ENCODE measurements at places on chromosomes 13 and 19.

GRCh38 chr13:36986462-36987240, 12.5 kb downstream of the ALG5 start:
- DNase-seq: no peak

GRCh38 chr19:4567584-4568071, 8.1 kb upstream of the SEMA6B start:
- DNase-seq: peak; percentile 80

DNA sequence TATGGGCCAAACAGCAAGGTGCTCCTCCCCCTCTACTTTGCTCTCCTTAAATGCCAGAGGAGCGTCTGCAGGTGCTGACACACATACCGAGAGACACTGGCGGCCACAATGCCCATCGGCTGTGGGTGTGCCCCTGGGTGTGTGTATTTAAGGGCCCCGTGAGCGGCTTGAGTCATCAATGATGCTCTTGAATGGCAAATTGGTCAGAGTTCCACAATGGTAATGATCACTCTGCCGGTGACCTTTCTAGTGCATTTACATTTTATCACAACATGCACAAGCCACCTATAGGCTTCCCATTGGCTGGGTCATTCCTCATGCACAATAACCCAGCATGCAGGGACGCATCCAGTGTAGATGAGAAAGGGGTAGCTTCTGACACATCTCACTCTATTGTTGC, 124.8 kb downstream of the ZNF536 start:
- DNase-seq: no peak

DNA sequence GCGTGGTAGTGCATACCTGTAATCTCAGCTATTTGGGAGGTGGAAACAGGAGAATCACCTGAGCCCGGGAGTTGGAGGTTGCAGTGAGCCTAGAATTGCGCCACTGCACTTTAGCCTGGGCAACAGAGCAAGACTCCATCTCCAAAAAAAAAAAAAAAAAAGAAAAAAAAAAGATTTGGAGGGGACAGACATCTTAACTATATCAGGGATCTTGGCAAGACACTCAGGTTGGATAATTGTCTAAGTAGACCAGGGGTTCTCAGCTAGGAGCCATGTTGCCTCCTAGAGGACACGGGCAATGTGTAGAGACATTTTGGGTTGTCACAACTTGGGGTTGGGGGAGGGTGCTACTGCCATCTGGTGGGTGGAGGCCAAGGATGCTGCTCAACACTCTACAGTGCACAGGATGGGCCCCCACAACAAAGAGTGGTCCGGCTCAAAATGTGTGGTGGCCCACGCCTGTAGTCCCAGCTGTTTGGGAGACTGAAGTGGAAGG, 1.9 kb upstream of the ZNF580 start:
- peak; percentile 61 for DNase-seq

DNA sequence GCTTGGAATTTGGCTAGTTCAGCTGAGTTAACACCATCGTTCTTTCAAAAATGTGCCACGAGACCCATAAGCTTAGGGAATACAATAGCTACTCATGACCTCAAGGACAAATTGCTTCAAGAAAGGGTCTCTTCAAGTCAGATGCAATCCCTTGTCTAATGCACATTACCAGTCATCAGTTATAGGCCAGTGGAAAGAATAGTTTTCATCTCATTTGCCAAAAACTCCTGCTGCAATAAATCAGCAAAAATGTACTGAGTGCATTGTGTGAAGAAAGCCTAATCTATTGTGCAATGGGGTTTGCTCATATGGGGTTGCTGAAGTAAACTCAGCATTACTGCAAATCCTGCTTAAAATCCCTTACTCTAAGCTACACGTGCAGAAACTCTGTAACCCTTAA, 208.3 kb upstream of the NBEA start:
- no peak for DNase-seq

DNA sequence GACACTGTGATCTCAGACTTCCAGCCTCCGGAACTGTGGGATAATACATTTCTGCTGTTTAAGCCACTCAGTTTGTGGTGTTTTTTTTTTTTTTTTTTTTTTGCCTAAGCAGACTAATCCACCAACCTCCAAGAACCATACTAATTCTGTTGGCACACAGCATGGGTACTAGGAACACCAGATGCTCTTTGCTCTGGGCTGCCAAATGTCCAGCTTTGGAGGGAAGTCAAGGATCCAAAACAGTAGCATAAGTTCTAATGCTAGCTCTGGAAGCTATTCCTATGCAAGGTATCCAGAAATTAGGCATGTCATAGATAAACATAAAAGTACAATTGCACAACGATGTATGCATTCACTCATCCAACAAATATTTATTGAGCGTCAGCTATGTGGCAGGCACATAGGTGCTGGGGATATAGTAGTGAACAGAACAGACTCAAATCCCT, 64.5 kb upstream of the WDFY2 start:
- DNase-seq: no peak

- DNase-seq: peak; percentile 48
These were observed 718 bp downstream of the CDK8 start for GRCh38 chr13:26254583-26255111.

GRCh38 chr13:107790397-107790796, 424.9 kb downstream of the LIG4 start:
- DNase-seq: no peak

GRCh38 chr19:9953802-9954542, 17.7 kb upstream of the OLFM2 start:
- DNase-seq: no peak

GRCh38 chr13:109113427-109113826, 484.0 kb downstream of the MYO16 start:
- DNase-seq: no peak

DNA sequence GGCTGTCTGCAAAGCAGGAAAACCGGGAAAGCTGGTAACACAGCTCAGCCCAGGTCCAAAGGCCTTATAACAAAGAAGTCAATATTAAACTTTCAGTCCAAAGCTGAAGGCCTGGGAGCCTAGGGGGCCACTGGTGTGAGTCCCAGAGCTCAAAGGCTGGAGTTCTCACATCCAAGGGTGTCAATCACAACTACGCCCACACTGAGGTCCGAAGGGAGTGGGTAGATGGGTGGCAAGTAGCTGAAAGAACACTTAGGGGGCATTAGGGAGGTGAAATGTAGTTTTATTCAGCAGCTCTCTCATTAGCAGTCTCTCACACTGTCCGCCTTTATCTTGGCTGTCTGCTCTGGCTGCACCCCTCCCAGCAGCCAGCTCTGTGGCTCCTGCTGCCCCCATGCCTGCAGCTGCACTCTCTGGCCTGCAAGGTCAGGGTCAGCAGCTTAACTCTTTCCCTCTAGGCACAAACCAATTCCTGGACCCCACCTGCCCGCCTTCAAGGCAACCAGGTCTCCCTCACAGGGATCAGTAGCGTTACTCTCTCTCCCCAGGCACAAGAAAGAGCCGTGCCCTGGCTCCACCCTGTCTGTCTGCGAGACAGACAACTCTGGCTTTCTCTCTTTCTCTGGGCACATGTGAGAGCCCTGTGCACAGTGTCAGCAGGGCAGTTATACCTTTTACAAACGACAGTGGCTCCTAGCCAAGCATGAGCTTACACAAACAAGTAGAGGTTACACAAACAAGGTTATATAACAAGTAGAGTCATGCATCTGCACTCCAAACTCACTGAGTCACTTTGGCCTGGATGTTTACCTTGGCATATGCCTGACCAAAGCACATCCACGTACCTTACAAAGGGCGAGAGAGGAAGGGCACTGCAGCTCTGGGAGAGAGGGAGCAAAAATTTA, 249.4 kb upstream of the PCDH20 start:
- DNase-seq: no peak

DNA sequence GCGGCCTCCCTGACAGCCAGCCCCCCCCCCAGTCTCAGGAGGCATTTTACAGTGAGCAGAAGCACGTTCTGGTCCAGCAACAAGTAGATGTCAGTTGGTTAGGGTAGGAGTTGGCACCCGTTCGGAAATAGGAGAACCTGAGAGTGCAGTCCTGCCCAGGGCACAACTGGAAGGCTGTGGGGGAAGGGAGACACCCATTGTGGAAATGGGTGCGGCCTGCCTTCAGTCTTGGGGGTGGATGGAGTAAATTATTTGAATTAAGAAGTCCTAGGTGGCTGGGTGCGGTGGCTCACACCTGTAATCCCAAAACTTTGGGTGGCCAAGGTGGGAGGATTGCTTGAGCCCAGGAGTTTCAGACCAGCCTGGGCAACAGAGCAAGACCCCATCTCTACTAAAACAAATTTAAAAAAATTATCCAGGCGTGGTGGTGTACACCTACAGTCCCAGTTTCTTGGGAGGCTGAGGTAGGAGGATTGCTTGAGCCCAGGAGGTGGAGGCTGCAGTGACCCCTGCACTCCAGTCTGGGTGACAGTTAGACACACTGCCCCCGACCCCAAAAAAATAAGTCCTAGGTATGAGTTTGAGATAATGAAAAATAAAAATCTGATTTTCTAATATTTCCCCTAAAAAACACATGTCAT, 1.2 kb downstream of the CIRBP start:
- peak; percentile 46 for DNase-seq

GRCh38 chr19:14350302-14350701, 30.9 kb upstream of the ADGRE5 start:
- no peak for DNase-seq

DNA sequence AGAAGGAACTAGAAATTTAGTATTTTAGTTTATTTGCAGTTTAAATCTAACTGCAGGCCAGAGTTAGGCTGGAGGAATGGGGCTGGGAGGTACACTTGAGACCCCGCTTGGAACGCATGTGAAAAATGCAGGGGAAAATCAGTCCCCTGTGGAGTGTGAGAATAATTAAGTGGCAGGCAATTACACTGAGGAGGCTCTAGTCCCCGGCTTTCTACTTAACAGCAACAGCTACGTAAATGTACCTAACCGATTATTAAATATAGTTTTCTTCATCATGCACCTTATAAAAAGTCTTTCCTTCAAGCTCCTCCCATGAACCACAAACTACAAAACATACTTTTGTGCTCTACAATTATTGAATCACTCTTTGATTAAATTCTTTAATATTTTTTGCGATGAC, 804 bp downstream of the ZNF708 start:
- DNase-seq: no peak

GRCh38 chr13:43232144-43232872, 208.9 kb downstream of the DNAJC15 start:
- DNase-seq: no peak

DNA sequence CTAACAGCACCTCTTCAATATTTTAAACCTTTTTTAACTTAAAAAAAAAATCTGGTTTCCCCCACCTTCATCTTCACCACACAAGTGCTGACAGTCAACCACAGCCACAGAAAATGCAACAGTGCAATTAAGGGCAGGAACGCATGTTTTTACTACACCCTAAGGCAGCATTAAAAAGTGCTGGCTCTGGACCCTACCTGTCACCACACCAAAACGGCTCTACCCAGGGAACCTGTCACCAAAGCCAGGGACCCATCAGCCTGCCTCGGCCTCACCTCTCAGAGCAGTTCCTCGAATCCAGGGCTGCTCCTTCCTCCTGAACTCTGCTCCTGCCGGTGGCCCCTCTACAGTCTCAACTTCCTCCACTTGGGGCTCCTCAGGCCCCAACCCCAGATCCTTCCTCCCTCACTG, 22.5 kb upstream of the SLC35E1 start:
- DNase-seq: no peak

DNA sequence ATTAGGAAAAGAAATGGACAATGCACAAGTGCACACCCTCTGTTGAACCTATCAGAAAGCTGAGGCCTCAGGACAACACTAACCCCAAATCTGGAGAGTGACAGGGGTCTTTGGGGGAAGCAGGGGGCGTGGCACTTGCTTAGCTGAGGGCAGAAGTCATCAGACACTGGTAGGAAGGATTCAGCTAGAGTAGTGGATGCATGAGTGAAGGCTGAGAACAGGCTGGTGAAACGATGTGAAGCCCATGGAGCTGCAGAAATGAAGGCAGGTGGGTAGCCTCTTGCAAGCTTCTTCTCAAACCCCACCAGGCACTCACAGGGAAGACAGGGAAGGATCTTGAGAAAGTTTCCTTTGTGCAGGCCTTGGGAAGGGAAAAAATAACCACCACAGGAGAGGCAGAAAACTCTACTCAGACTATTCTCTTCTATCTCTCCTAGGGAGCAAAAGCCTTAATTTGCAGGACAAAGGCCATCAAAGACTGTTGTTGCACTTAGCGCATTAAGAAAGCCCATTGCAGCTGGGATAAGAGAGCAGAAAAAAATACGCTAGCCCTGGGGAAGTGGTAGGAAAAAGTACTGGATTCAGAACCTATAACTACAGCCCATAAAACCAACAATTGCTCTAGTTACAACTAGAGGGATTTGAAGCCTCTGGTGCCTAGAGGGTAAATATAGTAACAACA, 193.3 kb upstream of the ZNF536 start:
- DNase-seq: no peak

DNA sequence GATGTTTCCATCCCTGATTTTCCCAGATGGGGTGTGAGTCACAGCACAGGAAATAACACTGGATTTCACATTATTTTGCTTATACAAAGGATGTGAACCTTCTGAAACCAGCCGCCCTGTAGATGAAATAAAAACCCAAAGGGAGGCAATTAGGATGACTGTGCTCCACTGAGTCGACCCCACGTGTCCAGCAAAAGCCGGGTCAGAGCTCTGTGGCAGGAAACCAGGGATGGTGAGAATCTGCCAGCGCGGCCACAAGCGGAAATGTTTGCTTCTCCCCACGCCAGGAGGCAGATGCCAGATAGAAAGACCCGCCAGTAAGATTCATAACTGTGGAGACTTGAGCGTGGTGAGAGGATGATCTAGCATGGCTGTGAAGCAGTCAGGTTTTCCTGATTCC, 764.4 kb downstream of the LIG4 start:
- DNase-seq: no peak

DNA sequence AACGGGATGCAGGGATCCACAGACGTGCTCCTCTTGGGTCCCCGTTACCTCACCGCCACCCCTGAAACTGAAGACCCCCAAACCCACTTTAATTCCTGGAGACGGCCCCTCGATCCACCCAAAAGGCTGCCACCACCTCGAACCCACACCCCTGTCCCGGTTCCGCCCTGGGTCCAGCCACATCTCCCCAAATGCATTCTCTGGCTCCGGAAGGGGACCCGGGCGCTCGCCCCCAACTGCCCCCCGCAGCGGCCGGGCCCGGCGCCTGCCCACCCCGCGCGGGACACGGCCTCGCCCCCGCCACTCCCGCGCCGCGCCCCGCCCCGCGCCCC, 219 bp upstream of the FSTL3 start:
- no peak for DNase-seq

GRCh38 chr13:40792284-40793051, 3.1 kb downstream of the SLC25A15 start:
- DNase-seq: no peak

DNA sequence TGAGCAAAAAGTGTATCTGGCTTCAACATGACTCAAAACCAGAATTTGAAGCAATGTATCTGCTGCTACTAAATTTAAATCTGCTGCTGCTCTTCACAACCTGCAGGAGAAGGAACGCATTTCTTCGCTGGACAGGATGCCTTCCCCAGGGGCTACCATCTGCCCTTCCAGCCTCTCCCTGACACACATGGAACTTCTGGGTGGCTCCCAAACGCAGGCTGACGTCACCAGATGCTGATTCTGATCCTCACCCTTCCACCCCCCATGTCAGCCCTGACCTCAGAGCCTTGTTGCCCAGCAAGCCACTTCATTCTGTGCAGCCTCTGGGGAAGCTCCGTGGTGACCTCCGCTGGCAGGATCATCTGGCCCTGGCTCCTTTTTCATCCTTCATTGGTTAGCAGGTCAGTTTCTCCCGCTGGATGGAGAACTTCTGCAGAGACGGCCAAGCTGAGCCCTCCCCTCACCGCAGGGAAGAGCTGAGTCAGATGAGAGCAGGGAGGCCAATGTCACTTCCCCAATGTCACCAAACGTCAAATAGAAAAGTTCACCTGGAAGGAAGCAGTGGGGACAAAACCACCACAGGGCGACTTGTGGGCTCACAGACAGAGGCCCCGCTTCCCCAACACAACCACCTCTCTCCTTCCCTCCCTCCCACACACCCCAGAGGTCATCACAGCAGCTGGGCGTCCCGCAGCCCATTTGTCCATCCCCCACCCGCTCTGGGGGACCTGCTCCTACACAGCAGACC, 14.0 kb upstream of the RAB20 start:
- DNase-seq: no peak
